Foreskin keratinocyte (primary cell): ENCODE measurements at places on chromosomes 13 and 19. TPM values are rescaled to one million over a fixed set of nuclear protein-coding genes. Genes with fewer than 3 reads are reported as not detected.

Gene ZNF560
- 0.28 and 0.34 TPM in 2 replicates for total RNA-seq

Gene SLC6A16
- total RNA-seq, result 0.17 TPM in 1 of 2 replicates, not detected in the other

Gene FAM98C
- total RNA-seq, result 10.9 and 13.0 TPM in 2 replicates

Gene MRPL34
- total RNA-seq, result 38.8 and 43.6 TPM in 2 replicates

Gene PEX11G
- 1.9 and 2.0 TPM in 2 replicates for total RNA-seq

Gene CEACAM16
- total RNA-seq, result not detected in 2 replicates

Gene RNF225
- total RNA-seq, result 0.11 and 0.24 TPM in 2 replicates

Gene GPR12
- not detected in 2 replicates for total RNA-seq

Gene CBARP
- 3.0 and 3.1 TPM in 2 replicates for total RNA-seq

Gene DNAAF3
- 7.3 and 9.1 TPM in 2 replicates for total RNA-seq

Gene BEST2
- not detected in 2 replicates for total RNA-seq

Gene KRTDAP
- 9.0 and 12.6 TPM in 2 replicates for total RNA-seq

Gene CDX2
- total RNA-seq, result not detected in 2 replicates

Gene RFX1
- 4.2 and 4.6 TPM in 2 replicates for total RNA-seq

Gene MBD3L3
- not detected in 2 replicates for total RNA-seq

Gene PCDH20
- 0.03 TPM in 1 of 2 replicates, not detected in the other for total RNA-seq

Gene CCDC70
- not detected in 2 replicates for total RNA-seq

Gene CEACAM1
- 3.0 and 3.7 TPM in 2 replicates for total RNA-seq

Gene TEX29
- not detected in 2 replicates for total RNA-seq

Gene RXFP2
- not detected in 2 replicates for total RNA-seq

Gene FGF9
- total RNA-seq, result 0.04 TPM in 1 of 2 replicates, not detected in the other

Gene ZNF181
- 5.1 and 5.7 TPM in 2 replicates for total RNA-seq

Gene ACP7
- total RNA-seq, result 0.92 and 1.5 TPM in 2 replicates

Gene POSTN
- total RNA-seq, result 1.8 and 12.7 TPM in 2 replicates

Gene ZNF570
- total RNA-seq, result 3.4 and 3.9 TPM in 2 replicates

Gene ZNF835
- not detected in 2 replicates for total RNA-seq

Gene RYR1
- 0.56 and 0.78 TPM in 2 replicates for total RNA-seq

Gene CLC
- not detected in 2 replicates for total RNA-seq

Gene SLC15A1
- 0.04 TPM in 1 of 2 replicates, not detected in the other for total RNA-seq

Gene ODAD3
- 0.11 and 0.51 TPM in 2 replicates for total RNA-seq

Gene EBI3
- total RNA-seq, result not detected in 2 replicates

Gene RABAC1
- total RNA-seq, result 155 and 188 TPM in 2 replicates

Gene TNFSF9
- 23.2 and 27.9 TPM in 2 replicates for total RNA-seq

Gene CCDC61
- total RNA-seq, result 9.8 and 12.3 TPM in 2 replicates

Gene STOML3
- total RNA-seq, result not detected in 2 replicates

Gene SHISA7
- total RNA-seq, result not detected in 2 replicates

Gene TMEM38A
- 1.3 and 1.6 TPM in 2 replicates for total RNA-seq

Gene CPT1C
- total RNA-seq, result 3.6 and 5.2 TPM in 2 replicates

Gene ZNF574
- 16.0 and 17.7 TPM in 2 replicates for total RNA-seq

Gene SKA3
- total RNA-seq, result 23.4 and 27.2 TPM in 2 replicates

Gene INSR
- 2.8 and 3.7 TPM in 2 replicates for total RNA-seq

Gene CLEC17A
- not detected in 2 replicates for total RNA-seq

Gene ZNF737
- 4.0 and 4.1 TPM in 2 replicates for total RNA-seq

Gene NOTCH3
- 0.21 and 0.24 TPM in 2 replicates for total RNA-seq

Gene SLC35E1
- total RNA-seq, result 37.8 and 42.1 TPM in 2 replicates

Gene NOP53
- 73.1 and 76.9 TPM in 2 replicates for total RNA-seq

Gene PALM3
- not detected in 2 replicates for total RNA-seq

Gene GIPC3
- total RNA-seq, result not detected in 2 replicates

Gene P2RY11
- total RNA-seq, result 5.3 and 6.3 TPM in 2 replicates

Gene PLA2G4C
- total RNA-seq, result 1.1 TPM in 2 replicates

Gene KLK8
- 88.9 and 91.7 TPM in 2 replicates for total RNA-seq
